ENCODE measurements at places on chromosomes 11 and 22. TPM values are rescaled to one million over a fixed set of nuclear protein-coding genes. Genes with fewer than 3 reads are reported as not detected.

GRCh38 chr22:46193898-46194310 lies 43.6 kb downstream of the PPARA start:
- DNase-seq, result no peak

The EMID1 gene
- total RNA-seq, result not detected

The CHADL gene
- not detected for total RNA-seq

DNA sequence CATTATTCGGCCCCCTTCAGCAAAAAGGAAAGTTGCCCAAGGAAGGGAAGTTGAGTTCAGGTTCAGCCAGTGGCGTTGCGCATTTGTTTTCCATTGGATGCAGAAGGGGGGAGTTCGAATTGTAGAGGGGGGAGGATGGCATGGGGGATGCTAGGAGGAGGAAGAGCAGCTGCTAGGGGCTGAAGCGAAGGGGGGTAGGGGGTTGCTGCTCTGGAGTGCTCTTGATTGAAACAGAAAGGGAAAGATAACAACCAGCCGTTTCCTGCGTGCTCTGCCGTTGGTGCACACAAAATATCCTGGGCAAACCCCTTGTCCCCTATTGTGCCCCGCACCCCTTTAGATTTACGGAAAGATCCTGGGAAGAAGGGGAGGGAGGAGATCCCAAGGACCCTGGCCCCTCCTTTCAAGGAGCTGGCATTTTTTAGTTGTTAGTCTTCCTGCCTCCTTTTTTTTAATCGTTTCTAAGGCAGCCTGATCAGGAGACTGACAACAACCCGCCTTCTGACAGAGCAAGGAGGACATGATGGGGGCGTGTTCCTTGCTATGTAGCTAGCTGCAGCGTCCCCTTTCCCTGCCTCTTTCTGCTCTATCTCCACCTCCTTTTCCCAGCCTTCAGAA lies 2.1 kb downstream of the KMT2A start:
- peak; percentile 62 for DNase-seq

DNA sequence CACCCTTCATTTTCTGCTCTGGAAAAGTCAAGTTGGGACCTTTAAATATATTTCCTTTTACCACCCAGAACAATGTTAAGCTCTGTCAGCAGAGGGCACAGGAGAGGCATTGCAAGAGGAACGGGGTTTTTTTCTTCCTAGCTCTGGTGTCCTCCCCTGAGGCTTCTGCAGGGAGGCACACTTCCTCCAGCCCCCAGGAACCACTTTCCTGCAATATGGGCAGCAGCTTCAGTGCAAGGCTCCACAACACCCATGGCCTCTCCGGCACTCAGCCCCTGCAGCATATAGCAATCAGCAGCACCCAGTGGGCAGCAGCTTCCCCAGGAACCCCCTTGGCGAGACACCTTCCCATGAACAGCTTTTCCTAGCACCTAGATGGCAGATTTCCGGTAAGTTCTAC lies 101.4 kb downstream of the SYT9 start:
- peak; percentile 56 for DNase-seq

DNA sequence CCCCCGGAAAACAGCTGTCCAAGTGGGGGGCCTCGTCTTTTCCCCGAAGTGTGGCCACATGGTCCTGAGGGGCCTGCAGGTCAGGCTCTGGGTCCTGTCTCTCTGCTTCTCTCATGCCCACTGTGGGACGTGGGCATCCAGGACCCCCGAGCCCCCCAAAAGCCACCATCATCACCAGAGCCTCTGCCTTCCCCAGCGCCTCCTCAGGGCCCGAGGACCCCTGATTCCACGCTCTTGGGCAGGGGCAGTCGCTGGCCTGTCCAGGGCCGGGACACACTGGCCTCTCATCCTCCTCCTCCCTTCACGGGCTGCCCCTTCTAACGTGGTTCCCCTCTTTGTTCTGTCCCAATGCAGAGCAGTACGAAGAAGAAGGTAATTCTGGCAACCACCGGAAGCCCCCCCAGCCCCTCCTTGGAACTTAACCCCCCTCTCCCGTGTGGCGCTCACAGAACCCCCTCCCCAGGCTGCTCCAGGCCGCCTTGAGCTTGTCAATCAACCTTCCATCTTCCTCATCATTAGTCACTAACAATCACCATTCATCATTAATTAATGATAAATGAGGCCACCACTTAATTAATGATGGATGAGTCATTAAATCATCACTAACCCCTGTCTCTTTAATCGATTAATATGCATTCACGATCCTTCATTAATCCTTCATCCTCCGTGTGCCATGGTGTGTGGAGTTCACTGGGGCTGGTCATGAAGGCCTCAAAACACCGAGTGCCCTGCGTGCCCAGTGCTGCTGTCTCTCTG lies 3.9 kb downstream of the TNNT3 start:
- no peak for DNase-seq

The TRPC6 gene
- not detected for total RNA-seq

DNA sequence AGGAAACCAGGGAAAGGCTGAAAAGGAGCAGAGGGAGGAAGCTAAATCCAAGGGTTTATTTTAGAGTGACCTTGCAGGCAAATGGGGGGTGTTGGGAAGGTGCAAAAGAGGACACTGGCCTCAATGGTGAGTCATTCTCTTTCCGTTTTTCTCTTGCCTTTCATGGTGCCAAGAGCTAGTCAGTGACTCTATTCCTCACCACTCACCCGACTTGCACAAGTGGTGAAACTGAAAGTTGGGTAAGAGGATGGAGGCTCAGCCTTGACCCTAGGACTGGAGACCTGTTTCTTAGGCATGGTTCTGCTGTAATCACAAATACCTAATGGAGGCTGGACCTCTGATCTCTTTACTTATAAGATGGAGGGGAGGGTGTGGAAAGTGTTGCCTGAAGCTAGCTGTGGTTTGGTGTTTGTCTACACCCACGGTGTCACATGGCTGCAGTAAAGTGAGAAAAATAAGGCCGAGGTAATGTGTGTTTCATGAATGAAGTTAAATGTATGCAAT lies 67.3 kb upstream of the CREB3L1 start:
- DNase-seq, result peak; percentile 94

The TRIM68 gene
- 15.3 TPM for total RNA-seq

- no peak for DNase-seq
Observed at GRCh38 chr22:27159016-27159415, 501.6 kb downstream of the MIAT start.

DNA sequence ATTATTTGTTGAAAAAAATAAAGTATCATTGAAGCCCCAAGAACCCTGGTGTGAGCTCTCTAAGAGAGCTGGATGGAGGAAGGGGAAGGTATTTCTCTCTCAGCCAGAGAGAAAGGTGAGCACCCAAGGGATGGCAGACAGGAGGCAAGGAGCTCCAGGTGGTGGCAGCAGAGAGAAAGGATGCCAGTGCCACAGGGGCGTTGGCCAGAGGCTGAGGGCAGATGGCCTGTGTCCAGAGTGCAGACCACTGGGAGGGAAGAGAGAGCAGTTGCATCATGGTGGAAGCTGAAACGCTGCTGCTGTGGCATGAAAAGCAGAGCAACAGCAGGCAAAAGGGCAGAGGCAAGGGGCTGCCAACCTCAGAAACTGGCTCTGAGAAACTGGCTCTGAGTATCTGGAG lies 8.5 kb downstream of the SPON1 start:
- DNase-seq, result peak; percentile 48

DNA sequence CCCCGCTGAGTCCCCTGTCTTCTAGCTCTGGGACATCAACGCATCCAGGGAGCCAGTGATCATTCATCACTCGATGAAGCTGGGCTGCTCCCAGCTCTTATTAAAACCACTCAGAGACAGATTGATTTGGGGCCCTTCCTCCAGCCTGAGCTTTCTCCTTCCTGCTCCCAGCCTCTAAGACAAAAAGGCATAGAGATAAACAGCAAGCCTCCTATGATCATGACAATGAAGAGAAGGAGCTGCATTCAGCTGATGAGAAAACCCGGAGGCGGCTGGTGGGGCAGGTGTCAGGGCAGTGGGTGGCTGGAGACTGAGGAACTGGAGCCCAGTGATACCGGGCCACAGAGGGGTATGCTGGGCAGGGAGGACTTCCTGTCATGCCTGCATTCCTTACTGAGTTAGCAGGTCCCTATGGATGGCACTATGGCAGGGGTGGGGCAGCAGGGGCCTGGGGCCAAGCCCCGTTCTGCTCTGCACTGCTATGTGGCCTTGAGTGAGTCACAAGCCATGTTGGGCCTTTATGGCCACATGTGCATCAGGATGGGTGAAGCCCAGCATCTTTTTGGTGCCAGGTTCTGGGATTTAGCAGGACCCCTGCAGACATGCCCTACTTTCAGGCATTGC lies 20.2 kb downstream of the PVALB start:
- DNase-seq, result no peak

The SLC35C1 gene
- total RNA-seq, result 11.0 TPM

DNA sequence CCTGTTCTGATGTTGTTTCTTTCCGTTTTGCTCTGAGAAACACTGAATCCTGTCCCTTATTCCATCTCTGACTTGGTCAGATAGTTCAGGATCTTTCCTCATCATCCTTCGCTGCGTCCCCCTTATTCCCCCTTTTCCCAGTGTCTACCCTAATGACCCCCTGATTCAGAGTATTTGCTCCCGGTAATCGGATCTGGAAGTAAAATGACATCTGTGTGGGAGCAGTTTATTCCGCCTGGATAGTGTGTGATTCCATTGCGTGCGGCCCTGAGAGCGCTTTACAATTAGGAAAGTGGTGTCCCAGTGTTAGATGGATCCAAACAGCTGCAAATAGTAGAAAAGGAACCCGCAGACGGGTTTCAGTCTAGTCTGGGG lies 606 bp downstream of the DRG1 start:
- no peak for DNase-seq

The LYVE1 gene
- total RNA-seq, result 0.15 TPM

- DNase-seq, result no peak
Observed at GRCh38 chr11:12161137-12161536, 50.7 kb downstream of the MICAL2 start.

GRCh38 chr11:5159806-5160205 lies 5.2 kb upstream of the OR52A1 start:
- no peak for DNase-seq

DNA sequence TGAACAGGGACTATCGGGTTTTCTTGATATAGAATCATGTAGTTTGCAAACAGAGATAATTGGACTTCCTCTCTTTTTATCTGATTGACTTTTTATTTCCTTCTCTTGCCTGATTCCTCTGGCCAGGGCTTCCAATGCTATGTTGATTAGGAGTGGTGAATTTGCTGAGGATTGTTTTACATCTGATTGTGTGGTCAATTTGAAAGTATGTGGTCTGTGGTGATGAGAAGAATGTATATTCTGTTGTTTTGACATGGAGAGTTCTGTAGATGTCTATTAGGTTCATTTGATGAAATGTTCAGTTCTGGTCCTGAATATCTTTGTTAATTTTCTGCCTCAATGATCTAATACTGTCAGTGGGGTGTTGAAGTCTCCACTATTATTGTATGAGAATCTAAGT lies 713.2 kb upstream of the CCDC179 start:
- peak; percentile 27 for DNase-seq

DNA sequence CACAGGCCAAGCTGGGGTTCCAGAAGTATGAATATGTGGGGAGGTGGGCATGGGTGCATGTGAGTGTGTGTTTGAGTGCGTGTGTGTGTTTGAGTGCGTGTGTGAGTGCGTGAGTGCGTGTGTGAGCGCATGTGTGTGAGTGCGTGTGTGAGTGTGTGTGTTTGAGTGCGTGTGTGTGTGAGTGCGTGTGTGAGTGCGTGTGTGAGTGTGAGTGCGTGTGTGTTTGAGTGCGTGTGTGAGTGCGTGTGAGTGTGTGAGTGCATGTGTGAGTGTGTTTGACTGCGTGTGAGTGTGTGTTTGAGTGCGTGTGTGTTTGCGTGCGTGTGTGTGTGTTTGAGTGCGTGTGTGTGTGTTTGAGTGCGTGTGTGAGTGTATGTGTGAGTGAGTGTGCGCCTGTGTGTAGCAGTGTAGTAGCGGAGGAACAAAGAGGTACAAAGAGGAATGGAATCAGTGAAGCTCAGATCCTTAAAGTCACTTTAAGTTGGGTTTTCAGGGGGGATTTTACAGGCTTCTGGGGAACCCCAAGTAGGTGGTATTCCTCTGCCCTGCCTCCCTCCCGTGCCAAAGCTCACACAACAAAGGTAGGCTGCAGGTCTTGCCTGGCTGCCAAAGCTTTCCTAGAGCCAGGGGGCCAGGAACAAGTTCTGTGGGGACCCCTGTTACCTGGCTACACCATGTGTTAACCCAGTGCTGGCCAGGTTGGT lies 137.1 kb downstream of the KIRREL3 start:
- no peak for DNase-seq

The RAB36 gene
- total RNA-seq, result 2.7 TPM

- no peak for DNase-seq
Observed at GRCh38 chr22:28402539-28402938, 277.1 kb downstream of the TTC28 start.

All from M059J (cell line).